ENCODE measurements at places on chromosomes 6 and 20. TPM values are rescaled to one million over a fixed set of nuclear protein-coding genes. Genes with fewer than 3 reads are reported as not detected.

The SOX18 gene
- not detected for total RNA-seq

The CALHM5 gene
- not detected for total RNA-seq

The RAB23 gene
- 1.7 TPM for total RNA-seq

The ME1 gene
- not detected for total RNA-seq

- peak; percentile 0 for DNase-seq
Measured at GRCh38 chr6:38177882-38178583, 358.5 kb downstream of the ZFAND3 start.

DNA sequence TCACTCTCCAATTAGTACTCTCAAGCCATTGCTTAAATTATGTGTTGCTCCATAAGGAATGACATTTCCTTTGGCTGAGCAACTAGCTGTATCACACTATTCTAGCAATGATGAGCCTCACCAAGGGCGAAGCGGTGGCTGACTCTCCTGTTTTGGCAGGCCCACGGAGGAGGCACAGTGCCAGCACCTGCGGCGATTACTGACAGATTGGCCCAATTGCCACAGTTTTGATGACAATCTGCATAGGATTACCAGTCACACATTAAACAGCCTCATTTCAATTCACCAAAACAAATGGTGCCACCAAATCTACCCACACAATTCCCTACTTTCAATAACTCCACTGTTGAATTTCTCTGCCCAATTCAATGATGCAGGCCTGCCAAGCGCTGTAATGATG is 286.9 kb downstream of the PTPRK start:
- DNase-seq, result no peak

The PRPH2 gene
- total RNA-seq, result not detected

The TINAG gene
- not detected for total RNA-seq

The LGSN gene
- total RNA-seq, result not detected

DNA sequence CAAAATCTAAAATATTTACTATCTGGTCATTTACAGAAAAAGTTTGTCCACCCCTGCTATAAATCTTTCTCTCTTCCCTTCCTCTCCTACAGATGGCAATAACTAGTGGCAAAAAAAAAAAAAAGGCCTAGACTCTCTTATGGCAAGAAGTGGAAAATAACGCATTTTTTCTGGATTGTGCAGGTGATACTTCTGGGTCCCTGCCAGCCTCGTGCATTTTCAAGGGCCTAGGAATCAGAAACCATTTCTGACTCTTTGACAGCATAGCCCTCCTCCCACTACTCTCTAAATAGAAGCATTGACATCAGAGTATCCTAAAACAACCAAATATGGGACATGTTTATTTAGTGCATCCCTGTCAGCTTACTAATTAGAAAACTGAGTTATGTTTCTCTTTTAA is 251.0 kb downstream of the KHDC1L start:
- no peak for DNase-seq

DNA sequence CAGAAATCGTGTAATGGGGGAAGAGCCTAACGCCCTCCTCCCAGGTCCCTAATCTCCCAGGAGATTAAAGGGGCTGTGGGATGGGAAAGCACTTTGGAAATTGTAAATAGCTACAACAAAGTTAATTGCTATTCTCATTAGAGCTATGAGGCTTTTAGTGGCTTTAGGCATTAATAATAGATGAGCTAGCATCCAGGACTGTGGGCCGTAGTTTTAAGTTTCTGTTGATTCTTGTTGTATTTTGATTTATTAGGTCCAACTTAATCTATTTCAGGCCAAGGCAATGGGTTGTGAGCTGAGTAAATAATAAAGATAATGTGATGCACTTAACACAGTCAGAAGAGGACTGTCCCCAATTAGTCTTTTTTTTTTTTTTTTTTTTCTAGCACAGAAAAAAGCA is 67.7 kb downstream of the ANKRD6 start:
- no peak for DNase-seq

DNA sequence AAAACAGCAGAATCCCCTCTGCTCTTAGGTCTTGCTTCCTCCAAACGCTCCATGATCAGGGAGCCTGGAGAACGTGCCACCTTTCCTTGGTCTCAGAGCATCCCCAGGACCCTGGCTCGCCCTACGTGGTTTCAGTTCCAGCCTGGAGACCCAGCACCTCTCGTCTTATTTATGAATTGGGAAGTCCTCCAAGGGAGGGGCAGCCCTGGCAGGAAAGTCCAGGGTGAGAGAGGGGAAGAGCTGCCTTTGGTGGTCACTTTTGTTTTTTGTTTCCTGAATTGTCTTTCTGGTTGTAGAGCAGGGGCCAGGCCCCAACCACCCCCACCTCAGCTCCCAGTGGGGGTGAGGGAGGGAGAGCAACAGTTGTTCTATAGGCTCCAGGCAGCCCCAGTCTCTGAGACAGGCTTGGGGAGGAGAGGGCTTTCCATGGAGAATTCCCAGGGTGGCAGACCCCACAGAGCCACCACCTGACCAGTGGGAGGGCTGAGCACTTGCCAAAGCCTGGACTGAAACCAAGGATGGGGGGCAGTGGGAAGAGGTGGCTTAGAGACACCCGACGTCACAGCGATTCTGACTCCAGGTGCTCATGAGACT is 88.8 kb downstream of the PRND start:
- no peak for DNase-seq

DNA sequence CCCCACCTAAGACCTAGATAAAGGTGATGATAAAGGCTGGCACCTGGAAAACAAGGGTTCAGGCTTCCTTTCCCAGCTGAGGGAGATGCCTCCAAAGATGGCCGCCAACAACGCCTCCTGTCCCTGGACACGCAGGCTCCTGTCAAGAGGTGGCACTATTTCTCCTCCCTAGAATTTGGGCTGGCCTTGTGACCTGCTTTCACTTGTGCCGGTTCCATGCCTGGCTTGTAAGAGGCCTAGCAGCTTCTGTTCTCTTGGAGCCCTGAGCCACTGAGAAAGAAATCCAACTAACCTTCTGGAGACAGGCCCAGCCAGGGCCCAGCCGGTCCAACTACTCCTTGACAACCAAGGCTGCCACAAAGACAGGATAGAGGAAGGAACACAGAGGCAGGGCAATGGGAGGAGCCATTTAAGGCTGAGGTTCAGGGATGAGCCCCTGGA is 60.2 kb upstream of the RALY start:
- peak; percentile 83 for DNase-seq

- DNase-seq, result no peak
Measured at GRCh38 chr6:44072452-44072958, 54.7 kb downstream of the MRPL14 start.

The HSPA12B gene
- total RNA-seq, result not detected

GRCh38 chr20:24109537-24109936 is 121.0 kb upstream of the GGTLC1 start:
- no peak for DNase-seq

The CTCFL gene
- total RNA-seq, result not detected
